ENCODE measurements at places on chromosomes 2 and 18. TPM values are rescaled to one million over a fixed set of nuclear protein-coding genes. Genes with fewer than 3 reads are reported as not detected.

The TMEM178A gene
- 1.3 TPM for total RNA-seq

The RBM44 gene
- total RNA-seq, result 0.54 TPM

The TRIM54 gene
- total RNA-seq, result 2.0 TPM

The PCARE gene
- total RNA-seq, result not detected

The GCC2 gene
- total RNA-seq, result 28.2 TPM

Data from HCT116 (cell line).